ENCODE measurements at places on chromosomes 13 and 19. TPM values are rescaled to one million over a fixed set of nuclear protein-coding genes. Genes with fewer than 3 reads are reported as not detected.

ZNF66 gene
- total RNA-seq: 5.7 TPM

ZNF253 gene
- 18.0 TPM for total RNA-seq

FFAR1 gene
- total RNA-seq: 0.43 TPM

OR7A5 gene
- 0.10 TPM for total RNA-seq

ZNF667 gene
- total RNA-seq: 0.54 TPM

MCF2L gene
- total RNA-seq: 9.1 TPM

ZNF850 gene
- 0.32 TPM for total RNA-seq

SHISA7 gene
- total RNA-seq: 0.22 TPM

PCDH20 gene
- total RNA-seq: 6.0 TPM

LAIR1 gene
- 0.11 TPM for total RNA-seq

ZC3H4 gene
- 27.2 TPM for total RNA-seq

FCER2 gene
- 0.51 TPM for total RNA-seq

SKA3 gene
- 10.3 TPM for total RNA-seq

CYP2F1 gene
- 0.18 TPM for total RNA-seq

PROSER3 gene
- total RNA-seq: 8.0 TPM

PRR12 gene
- total RNA-seq: 3.1 TPM

PVR gene
- total RNA-seq: 52.0 TPM

FUT6 gene
- 3.3 TPM for total RNA-seq

Measured in motor neuron (in vitro differentiated cells).